ENCODE measurements at places on chromosomes 12 and 14. TPM values are rescaled to one million over a fixed set of nuclear protein-coding genes. Genes with fewer than 3 reads are reported as not detected.

GRCh38 chr12:114935658-114936057 is 251.7 kb upstream of the TBX3 start:
- DNase-seq, result no peak

DNA sequence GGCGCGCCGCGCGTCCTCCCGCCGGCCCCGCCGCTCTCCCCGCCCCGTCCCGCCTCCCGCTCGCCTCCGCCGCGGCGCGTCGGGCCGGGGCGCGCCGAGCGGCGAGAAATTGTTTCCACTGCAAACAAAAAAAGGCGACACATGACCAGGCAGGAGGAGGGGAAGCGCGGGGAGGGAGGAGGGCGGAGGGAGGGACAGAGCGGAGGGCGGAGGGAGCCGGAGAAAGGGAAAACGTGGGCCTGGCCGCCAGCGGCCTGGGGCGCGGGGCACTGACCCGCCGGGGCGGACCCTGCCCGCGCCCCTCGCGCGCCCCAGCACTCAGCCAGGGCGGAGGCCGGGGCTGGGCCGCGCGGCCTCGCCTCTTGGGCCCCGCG is at the start of gene FOXN3:
Gene FOXN3, minus strand, starts transcription at position 143 of the 374 bp plus-strand sequence. CDS start 4,757 bp downstream, outside the sequence.
- peak; percentile 93 for DNase-seq

GRCh38 chr14:89184952-89185351 is 232.1 kb downstream of the FOXN3 start:
- no peak for DNase-seq

GRCh38 chr14:83320837-83321236 is 1787.2 kb upstream of the SEL1L start:
- no peak for DNase-seq

GRCh38 chr12:10562306-10562933 is 51.0 kb downstream of the MAGOHB start:
- peak; percentile 78 for DNase-seq

GRCh38 chr14:28901631-28902030 is 135.0 kb downstream of the FOXG1 start:
- no peak for DNase-seq

- no peak for DNase-seq
Observed at GRCh38 chr14:105257464-105257863, 9.1 kb downstream of the BTBD6 start.

DNA sequence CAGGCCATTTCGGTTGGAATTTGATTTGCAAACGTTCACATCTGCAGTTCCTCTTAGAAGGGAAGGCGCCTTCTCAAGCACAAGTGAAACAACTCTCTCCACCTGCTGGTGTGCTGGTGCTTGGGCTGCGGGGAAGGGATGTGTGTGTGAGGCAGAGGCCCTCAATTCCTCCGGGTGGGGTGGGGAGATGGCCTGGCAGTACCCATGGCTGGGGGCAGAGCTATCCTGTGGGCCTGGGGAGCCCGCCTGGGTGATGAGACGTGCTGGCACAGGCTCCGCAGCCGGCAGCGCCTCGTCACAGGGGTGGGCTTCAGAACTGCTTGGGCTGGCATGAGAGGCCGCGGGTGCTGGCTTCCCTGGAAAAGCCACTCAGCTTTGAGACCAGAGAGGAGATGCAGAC is 28.9 kb upstream of the TDRD9 start:
- DNase-seq, result peak; percentile 82

DNA sequence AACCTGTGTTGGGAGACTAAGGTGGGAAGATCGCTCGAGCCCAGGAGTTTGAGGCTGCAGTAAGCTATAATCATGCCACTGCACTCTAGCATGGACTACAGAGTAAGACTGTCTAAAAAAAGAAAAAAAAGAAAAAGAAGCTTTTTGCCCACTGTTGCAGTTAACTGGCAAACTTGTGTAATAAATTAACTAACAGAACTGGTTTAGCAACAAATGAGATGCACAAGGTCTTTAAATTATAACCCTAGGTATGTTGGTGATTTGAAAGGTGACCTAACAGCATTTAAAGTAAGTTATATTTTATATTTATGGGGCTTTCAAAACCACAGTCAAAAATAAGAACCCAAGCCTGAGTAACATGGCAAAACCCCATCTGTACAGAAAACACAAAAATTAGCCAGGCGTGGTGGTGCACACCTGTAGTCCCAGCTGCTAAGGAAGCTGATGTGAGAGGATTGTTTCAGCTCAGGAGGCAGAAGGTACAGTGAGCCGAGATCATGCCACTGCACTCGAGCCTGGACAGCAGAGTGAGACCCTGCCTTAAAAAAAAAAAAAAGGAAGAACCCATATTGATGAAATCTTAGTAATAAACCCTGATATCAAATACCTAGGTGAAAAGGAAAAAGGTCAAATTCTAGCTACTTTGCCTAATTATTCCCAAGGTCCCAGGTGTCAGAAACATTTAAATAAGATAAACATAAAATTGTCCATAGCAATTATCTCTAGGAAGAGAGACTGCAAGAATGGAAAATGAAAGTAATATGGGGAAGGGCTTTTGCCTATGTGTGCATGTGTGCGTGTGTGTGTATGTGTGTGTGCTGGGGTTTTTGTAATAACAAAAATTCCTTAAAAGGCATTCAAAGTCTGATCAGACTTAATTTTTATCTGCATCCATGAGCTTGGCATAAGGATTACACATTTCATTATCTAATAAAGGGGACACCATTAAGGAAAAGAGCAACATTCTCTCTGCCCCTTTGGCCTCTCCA is 15.4 kb downstream of the SYNE2 start:
- peak; percentile 46 for DNase-seq

- no peak for DNase-seq
Observed at GRCh38 chr12:3743803-3744202, 9.1 kb downstream of the CRACR2A start.

GRCh38 chr12:61070640-61071414 is 1189.4 kb upstream of the USP15 start:
- DNase-seq, result no peak

GRCh38 chr12:88625356-88625755 is 45.1 kb upstream of the KITLG start:
- DNase-seq, result no peak

- no peak for DNase-seq
Observed at GRCh38 chr14:102479777-102480176, 29.8 kb downstream of the ANKRD9 start.

DNA sequence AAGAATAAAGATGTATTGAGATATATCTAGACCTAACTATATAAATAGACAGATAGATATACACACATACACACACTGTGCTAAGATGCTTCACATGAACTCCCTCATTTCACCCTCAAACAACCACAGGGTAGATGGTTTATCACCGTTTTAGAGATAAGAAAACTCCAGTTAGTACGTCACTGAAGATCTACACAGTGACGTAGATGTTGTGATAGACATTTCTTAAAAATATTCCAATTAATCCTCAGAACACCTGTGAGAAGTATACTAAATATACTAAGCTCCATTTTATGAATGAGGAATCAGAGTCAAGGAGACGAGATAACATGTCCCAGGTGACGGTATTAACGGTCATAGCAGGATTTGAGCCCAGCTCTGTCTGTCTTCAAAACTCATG is 31.5 kb downstream of the CCDC60 start:
- DNase-seq, result no peak

DNA sequence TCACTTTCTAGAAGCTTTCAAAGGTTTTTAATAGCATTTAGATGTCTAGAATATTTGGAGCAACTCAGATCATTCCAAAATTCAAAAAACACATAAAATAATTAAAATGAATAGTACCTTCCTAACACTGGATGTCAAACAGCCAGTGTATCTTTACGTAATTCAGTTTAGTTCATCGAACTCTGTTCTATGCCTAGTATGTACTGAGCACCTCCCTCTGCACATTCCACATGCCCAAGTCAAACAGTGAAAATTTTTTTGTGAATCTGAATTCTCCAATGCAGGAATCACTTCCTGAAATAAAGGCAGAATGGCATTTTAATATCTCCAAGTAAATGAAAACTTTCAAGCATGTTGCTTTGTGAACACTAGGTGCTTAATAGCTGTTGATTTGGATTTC is 192.3 kb downstream of the C12orf42 start:
- DNase-seq, result no peak

DNA sequence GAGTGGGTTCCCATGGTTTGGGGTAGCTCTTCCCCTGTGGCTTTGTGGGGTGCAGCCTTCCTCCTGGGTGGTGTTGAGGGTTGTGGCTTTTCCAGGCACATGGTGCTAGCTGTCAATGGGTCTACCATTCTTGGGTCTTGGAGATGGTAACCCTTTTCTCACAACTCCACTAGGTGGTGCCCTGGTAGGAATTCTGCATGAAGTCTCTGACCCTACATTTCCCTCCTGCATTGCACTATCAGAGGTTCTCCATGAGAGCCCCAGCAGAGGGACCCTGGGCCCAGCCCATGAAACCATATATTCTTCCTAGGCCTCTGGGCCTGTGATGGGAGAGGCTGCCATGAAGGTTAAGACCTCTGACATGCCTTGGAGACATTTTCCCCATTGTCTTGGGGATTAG is 1093.3 kb downstream of the SLC16A7 start:
- peak; percentile 54 for DNase-seq

- DNase-seq, result no peak
Observed at GRCh38 chr12:85569261-85569660, 266.9 kb downstream of the RASSF9 start.

DNA sequence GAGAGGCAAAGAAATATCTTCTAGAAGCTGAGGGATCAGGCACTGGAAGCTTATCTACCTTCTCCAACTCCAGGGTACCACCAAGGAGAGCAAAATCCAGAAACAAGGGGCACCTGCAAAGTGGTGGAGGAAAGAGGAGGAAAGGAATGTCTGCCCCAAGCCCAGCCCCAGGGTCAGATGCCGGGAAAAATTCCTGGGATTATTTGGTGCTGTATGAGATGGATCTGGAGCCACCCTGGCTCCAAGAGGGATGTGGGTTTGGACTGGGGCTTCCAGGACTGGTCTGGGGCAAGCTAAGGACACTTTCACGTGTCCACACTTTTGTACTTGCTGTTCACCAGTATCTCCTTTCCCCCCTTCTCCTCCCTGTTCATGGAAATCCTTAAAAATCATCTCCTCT is 69.8 kb downstream of the DPF3 start:
- no peak for DNase-seq

GRCh38 chr14:61152851-61153364 is 128.2 kb downstream of the TMEM30B start:
- no peak for DNase-seq

DNA sequence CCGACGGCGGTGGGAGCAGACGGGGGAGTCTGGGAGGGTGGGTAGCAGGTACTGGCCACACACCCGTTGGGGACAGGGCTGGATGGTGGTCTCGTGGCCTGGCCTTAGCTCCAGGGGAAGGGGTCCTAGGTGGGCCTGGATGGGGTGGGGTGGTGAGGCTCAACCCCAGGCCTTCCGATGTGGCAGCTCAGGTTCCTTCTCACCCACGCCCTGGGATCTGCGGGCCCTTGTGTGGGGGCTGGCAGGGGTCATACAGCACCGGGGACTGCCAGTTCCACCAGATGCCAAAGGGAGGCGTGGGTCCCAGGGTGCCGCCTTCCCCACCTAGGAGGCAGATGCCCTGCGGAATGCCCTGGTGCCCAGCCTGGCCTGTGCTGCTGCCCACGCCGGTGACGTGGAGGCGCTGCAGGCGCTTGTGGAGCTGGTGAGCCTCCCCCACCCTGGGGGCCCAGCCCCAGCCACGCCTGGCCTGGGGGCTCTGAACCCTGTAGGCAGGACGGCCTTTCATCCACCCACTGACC is 21.0 kb downstream of the ASPG start:
- DNase-seq, result no peak

DNA sequence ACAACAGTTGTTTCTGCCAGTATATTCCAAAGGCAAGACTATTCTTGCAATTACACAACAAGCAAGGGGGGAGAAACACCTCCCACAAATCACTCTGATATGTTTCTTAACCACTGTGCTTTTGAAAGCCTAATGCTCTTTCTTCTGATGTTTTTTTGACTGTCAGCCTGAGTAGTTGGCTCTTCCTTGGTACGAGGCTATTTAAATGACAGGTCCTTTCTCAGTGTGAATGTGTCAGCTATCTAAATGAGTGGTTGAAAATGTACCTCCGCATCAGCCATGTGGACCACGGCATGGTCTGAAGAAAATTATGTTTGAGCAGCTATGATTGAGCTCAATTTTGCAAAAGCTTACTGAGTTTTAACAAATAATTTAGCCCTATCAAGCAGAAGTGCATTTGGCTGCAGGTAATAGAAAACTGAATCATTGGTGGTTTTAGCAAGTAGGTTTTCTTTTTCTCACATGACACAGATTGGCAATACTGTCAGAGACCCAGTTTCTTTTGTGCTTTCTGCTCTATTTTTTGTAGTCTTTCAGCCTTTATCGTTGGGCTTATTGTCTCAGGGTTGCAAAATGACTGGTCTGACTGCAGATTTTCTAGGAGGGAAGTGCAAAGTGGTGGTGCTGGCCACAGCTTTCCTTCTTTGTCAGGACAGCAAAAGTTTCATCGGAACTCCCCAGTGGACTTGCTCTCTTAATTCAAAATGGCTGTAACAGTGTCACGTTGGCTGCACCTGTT is 162.8 kb downstream of the RGS6 start:
- no peak for DNase-seq

- no peak for DNase-seq
Observed at GRCh38 chr14:21408147-21408546, 24.3 kb upstream of the SUPT16H start.

DNA sequence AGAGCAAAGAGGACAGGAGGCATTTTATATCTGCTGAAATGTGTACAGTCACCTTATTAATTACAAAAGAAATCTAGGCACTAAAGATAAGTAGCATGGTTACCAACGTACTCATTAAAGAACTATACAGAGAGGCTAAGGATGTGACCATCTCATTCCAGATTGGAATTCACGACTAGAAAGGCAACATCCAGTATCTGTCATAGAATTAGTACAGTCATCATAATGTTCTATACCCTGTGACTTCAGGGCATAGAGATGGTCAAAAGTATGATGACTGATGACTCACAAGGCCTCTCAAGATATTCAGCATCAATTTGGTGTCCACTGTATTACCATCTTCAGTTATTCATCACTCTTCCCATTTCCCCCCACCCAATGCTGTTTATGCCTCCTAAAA is 144.0 kb upstream of the PLEKHG7 start:
- DNase-seq, result no peak

DNA sequence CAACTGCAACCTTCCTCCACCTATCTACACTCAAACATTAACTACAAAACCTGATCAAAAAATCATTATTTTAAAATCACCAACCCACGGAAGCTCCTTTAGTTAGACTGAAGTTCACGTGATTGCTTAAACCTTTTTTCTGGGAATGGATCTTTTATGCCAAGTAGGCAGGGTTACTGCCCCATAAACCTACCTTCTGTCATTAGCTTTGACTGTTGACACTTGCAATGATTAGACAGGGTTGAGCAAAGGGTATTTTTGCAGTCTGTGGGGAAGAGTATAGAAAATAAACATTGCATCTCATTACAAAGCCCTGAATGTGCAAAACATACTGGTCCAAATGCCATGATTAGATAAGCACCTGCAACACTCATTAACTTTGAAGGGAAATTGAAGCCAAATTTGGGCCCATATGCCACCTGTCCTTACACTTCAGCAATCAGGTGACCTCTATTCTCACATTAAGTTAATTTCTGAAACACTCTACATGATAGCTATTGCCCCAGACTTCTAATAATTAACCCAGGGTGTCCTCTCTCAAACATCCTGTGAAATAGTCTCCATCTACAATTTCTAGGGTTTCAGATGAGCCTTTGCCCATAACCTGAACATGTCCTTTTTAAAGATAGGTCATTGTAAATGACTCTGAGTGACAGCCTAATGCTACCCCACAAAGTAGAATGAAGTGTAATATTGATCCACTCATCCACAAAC is 156.0 kb upstream of the PLEKHG7 start:
- no peak for DNase-seq

GRCh38 chr12:128076188-128076587 is 190.8 kb upstream of the TMEM132C start:
- DNase-seq, result no peak

The EPYC gene
- not detected for total RNA-seq

The CLEC1A gene
- total RNA-seq, result not detected

The INHBE gene
- 14.3 TPM for total RNA-seq

The IL31 gene
- total RNA-seq, result not detected

The MYBPC1 gene
- not detected for total RNA-seq
